ENCODE measurements at places on chromosomes 1 and 21.

DNA sequence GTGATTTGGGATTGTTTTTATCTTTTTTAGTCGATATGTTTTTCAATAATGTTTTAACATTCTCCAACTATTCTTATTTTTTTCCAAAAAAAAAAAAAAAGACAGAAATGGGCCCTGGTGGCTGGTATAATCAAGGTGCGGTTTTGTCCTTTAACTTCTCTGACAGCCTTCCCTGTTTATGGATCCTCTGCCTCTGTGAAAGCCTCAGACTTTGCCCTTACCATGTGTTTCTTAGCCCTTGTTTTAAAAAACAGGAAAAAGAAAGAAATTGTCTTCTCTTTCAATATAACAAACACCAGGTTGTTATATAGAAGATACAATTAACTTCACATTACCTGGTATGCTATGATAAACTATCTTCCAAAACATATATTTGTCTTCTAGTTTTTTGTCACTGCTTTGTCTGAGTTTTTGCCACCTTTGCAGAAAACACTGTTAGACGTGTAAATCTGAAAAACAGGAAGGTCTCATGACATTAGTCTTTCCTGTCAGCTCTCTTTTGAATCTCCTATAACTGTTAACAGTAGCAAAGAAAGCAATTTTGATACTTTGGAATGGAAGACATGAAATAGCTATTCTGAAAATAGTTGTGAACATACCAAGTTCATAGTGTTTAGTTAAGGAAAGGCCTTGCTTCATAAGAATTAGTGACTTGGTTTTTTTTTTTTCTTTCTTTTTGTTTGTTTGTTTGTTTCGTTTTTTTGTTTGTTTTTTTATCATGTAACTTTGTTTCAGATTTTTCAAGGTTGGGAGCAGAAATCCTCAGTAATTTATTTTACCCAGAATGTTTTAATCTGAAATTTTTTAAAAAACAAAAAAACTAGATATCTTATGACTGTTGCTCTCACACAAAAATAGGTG, 31.7 kb upstream of the CACYBP start:
- no peak for DNase-seq

DNA sequence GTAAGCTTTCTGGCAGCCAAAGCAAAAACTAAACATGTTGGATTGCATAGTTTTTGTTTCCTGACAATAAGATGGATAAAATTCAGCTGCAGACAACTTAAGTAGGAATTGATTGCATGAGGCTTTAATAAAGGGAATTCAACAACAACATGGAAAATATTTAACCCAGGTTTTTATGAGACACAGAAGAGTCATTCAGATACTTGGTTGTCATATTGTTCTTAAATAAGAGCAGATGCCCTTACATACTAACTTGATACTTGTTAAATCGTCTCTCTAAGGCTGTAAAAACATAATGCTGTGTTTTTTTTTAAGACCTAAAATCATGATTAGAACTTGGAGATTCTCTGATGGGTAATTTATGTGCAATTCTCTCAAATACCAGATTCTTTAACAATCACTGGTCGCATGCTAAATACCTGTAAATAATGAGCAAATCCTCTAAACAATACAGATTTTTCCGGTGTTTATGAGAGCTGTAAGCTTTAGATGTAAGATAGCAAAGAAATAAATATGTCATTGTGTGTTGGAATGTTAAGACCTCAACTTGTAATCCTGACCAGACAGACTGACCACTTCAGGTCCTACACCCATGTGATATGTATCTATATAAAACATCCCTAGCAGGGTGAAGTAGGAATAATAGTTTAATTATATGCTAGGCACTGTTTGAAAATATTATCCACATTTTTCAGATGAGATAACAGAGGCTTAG, 37.8 kb upstream of the CD34 start:
- DNase-seq = no peak

DNA sequence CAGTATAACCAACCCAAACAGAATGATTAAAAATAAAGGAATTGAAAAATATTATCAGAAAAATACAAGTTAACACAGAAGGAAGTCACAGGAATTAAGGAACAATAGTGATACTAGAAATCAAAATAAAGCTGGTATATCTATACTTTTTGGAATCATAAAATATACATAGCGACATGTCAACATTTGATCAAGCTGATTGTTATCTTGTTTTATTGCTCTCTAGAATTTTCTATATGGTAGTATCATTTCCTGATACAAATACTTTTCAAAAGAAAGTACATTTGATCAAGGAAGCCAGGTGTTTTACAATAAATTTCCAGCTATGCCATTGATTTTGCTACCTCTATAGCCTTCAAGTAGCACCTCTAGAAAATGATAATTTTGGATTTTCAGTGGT, 489.5 kb upstream of the PKN2 start:
- no peak for DNase-seq

DNA sequence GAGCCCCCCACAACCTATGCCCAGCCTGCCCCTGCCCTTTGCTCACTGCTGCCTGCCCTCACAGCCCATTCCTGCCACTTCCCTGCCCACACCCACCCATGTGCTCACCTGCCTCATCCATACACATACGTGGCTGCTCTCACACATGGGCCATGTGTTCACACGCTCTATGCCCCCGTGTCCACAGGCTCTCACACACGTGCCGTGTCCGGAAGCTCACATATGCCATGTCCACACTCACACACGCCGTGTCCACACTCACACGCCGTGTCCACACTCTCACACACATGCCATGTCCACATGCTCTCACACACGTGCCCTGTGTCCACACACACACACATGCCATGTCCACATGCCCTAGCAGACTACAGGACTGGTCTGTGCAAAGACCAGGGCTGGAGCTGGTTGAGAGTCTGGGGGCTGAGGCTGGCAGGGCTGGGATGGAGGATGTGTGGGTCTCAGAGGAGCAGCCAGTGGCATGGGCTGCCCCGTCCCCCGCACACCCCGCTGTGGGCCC, 583 bp upstream of the RNF223 start:
- no peak for DNase-seq

- DNase-seq = no peak
Measured at GRCh38 chr1:228990906-228991569, 255.8 kb downstream of the RHOU start.

DNA sequence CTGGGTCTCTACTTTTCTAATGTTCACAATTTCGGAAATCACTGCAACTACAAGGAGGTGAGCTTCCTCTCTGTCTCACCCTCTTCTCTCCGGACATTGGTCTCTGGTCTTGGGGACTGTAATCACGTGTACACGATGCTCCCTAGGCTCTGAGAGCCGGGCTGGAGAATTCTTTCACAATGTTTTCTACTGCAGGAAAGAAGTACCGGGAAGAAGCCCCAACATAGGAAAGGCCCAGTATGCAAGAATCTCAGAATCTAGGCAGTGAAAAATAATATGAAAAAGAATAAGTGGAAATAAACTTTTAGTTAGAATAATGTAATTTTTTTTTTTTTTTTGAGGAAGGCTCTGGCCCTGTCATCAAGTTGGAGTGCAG, 13.5 kb upstream of the HJV start:
- no peak for DNase-seq

- no peak for DNase-seq
Measured at GRCh38 chr21:32278103-32278502, 746 bp downstream of the MIS18A start.

DNA sequence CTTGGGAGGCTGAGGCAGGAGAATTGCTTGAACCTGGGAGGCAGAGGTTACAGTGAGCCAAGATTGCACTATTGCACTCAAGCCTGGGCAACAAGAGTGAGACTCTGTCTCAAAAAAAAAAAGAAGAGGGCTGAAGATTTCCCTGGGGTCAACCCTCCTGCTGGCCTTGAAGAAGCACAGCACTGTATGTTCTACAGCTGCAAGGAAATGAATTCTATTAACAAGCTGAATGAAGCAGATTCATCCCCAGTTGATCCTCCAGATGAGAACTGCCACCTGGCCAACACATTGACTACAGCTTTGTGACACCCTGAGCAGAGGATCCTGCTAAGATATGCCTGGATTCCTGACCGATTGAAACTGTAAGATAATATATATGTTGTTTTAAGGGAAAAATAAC, 129.5 kb downstream of the ADSS2 start:
- DNase-seq = no peak

DNA sequence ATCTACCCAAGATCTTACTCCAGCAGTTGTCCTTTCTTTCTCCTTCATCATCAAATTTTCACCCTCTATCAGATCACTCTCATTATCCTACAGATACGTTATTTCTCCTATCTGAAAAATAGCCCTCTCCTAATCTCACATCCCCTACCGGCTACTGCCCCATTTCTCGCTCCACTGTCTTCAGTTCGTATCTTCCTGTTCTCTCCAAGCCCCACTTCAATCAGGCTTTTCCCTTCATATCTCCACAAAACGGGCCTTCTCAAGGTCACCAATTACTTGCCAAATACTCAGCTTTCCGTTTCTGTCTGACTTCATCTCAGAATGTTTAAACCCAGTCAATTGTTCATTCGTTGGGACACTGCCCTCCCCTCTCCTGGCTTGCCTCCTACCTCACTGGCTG, 32.4 kb downstream of the SLC30A1 start:
- no peak for DNase-seq

- no peak for DNase-seq
Measured at GRCh38 chr1:113977906-113978305, 1.4 kb upstream of the OLFML3 start.

DNA sequence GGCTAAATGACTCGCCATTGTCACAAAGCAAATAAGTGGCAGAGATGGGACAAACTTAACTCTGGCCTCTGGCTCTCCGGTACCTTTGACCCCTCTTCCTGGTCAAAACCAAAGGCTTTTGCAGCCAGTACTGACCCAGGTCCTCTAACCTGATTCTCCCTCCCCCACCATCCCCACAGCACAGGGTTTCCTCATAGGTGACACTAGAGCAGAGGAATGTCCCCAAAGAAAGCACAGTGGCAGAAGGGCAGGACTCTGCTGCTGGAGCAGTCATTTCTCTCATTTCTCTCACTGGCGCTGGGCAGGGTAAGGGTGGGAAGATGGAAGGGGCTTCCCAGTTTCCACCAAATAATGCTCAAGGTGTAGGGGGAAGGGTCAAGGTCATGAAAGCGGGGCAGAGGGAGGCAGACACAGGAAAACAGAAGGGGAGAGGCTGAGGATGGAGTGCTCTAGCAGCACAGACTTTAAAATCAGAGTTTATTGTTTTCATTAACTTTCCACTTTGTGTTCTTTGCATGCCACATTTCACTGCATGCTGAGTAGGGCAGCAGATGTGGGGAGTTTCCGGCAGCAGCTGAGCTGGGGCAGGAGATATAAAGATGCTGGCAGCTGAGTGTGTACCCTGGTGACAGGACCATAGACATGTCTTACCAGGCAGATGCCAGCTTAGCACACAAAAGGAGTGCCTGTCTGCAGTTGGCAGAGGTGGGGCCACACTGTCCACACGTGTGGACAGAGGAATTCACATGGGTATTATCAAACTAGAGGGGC, 80.5 kb downstream of the FAM78B start:
- no peak for DNase-seq

- no peak for DNase-seq
Measured at GRCh38 chr1:217674028-217674729, 43.0 kb downstream of the SPATA17 start.

GRCh38 chr1:109751531-109752260, 10.9 kb upstream of the GSTM3 start:
- DNase-seq = no peak

GRCh38 chr1:228469413-228470162, 17.6 kb upstream of the RNF187 start:
- DNase-seq = no peak

- peak; percentile 99 for DNase-seq
Measured at GRCh38 chr21:41957991-41958766, 4.4 kb upstream of the C2CD2 start.

GRCh38 chr1:58855274-58856165, 71.7 kb upstream of the JUN start:
- no peak for DNase-seq

DNA sequence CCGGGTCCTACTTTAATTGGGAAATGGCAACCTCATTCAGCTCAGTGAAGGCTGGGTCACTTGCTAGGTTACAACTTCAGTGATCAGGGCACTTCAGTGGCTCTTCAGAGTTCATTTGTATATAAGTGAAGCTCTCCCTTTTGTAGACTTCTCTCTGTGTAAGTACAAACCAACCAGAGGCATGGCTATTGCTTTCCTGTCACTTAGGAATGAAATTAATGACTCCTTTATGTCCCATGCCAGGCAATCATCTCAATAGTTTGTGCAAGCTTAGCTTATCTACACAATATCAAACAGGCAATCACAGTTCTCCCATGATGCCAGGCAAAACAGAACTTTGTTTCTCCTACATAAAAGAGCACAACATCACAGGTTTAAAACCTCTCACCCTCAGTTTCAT, 22.8 kb upstream of the CTBS start:
- no peak for DNase-seq

DNA sequence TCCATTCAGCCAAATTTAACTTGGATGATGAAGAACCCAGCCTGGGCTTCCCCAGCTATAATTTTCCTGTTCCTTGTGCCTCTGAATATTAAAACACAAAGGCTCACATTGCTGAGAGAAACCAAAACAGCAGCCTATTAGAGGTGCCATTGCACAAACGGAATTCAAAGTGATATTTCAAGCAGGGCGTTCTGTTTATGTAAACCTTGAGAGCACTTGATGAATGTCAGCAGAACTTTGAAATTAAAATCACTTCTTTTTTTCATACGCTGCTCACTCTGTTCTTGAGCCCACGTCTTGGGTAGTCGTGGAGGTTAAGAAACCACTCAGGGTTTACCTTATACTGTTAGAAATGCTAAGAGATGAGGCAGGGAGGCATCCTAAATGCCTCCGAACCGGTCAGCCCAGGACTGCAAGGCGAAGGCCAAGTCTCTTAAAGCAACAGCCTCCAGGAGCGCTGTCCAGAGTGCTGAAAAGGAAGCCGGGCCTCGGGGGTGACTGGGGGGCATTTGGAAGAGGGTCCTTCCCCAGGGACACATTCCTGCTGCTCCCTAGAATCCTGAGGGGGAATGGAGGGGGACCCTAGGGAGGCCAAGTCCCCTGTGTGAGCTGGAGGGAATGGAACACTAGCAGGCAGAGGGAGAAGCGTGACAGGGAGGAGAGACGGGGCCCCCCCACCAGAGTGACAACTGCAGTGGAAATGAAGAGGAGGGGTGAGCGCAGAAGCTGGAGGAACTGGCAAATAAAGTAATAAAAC, 154.8 kb upstream of the VAMP3 start:
- DNase-seq = peak; percentile 39

DNA sequence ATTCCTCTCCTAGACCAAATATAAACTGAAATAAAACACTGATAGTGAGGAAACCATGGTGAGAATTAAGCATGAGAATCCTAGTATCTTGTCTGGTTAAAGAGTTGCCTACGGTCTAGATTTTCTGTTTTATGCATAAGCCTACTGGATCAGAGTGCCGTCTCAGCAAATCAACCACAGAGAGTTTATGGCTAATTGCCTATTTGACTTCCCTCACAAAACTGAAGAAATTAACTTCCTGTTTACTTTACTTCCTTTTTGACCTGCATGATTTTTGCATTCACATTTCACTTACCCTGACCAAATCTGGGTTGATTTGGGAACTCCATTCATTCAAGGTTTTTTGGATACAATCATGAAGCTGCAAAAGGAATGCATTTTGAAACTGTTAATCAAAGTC, 5.0 kb downstream of the GCLM start:
- no peak for DNase-seq

- DNase-seq = no peak
Measured at GRCh38 chr1:103496014-103496635, 29.4 kb upstream of the RNPC3 start.

GRCh38 chr1:15038232-15039016, 115.1 kb upstream of the TMEM51 start:
- DNase-seq = no peak

Measured in H54 (cell line).